ENCODE measurements at places on chromosomes 16 and 17.

DNA sequence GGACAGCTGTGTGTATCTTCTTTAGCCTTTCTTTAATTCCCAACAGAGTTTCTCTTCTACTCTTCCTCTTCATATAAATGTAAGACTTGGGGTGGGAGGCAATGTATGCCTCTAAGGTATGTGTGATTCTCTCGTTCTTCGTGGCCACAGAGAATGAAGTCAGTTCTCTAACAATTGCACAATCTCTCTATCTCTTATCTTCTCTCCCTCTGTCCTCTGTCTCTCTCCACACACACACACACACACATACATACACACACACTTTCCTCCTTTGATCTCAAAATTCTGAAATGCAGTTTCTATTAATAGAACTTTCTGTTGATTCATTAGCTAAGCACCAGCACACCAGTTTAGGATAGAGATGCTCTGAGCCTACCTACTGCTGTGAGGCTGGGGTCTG, 615.7 kb upstream of the SALL1 start:
- no peak for DNase-seq

- no peak for DNase-seq
These were observed 62.5 kb downstream of the ABCA8 start for GRCh38 chr17:68892658-68893057.

GRCh38 chr17:57814421-57814820, 35.4 kb downstream of the MRPS23 start:
- no peak for DNase-seq

DNA sequence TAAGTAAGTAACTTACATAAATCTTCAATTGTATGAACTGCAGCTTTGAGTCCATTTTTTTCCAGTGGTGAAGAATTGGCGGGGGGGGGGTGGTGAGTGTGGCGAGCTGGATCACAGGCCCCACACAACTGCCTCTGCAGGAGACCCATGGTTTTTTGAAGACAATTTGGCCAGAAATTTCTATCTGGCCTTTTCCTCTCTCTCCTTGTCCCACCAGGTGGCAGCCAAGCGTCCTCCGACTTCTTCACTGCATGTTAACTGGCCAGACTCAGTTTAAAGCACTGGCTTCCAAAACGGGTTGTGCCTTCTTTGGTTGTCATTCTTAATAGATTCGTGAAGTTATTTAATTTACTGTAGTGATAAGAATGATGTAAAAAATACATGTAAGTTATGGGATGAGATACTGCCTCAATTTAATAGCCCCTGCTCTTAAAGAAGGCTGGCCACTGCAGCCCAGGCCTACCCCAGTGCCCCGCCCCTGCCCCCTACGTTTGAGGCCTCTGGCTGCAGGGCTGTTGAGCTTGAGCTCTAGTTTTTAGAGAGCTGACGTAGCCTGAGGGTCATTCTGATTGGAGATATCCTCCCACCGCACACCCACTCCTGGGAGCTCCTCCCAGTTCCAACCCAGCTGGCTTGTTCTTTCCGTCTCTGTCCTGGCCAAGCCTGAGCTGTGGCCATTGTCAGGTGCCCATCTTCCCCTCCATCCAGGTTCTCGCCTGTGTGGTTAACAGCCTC, 36.4 kb downstream of the AKAP1 start:
- DNase-seq: no peak

DNA sequence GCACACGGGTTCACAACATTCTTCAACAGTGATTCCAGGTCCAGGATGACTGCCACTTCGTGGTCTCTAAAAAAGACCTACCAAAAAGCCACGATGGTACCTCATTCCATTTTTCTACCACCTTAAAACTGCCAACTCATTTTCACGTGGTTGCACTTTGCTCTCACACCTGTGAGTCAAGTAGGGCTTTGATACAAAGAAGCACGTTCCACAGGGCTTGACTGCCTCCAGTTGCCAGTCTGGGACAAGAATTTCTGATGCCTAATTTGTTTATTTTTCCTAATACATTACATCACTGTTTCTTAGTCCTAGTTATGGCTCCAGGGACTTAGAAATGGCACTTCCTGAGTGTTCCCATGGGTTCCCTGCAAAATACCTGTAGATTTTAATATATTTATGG, 911.6 kb upstream of the EEF2KMT start:
- DNase-seq: no peak

- no peak for DNase-seq
These were observed 1241.8 kb upstream of the GOT2 start for GRCh38 chr16:59975953-59976352.

DNA sequence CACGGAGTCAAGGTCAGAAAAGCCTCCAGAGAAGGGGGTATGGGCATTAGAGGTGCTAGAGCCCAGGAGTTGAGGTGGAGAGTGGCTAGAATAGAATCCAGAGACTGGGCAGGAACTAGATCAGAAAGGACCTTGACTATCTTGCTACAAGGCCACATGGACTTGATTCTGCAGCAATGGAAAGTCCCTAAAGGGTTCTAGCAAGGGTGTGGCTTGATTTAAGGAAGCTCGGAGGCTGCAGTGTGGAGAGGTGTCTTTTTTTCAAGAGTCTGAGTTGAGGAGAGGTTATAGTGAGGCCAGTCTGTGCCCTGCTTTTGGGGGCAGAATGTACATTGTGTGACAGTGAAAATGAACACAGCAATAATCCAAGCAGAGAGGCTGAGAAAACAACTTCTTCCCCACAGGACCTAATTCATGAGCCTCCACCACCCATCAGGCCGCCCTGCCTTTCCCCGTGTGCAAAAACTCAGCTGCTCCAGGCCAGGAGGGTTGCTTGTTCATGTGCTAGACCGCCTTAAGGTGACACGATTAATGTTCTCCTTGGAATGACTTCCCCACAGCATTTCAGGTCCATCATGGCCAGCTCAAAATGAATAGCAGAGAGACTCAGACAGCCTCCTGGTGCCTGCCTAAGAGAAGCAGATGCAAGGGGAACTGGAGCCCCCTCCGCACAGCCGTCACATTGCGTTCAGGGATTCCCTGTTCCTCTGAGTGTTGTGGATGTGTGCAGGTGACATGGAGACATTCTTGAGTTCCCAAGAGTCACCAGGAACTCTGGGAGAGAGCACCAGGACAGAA, 8.7 kb upstream of the BEAN1 start:
- DNase-seq: no peak

- no peak for DNase-seq
These were observed 176.9 kb upstream of the GSE1 start for GRCh38 chr16:85436207-85436606.

GRCh38 chr17:70687421-70687820, 518.1 kb downstream of the KCNJ2 start:
- DNase-seq: no peak
